Large intestine (tissue), 12 donors: ENCODE measurements at places on chromosomes 1 and 21.

DNA sequence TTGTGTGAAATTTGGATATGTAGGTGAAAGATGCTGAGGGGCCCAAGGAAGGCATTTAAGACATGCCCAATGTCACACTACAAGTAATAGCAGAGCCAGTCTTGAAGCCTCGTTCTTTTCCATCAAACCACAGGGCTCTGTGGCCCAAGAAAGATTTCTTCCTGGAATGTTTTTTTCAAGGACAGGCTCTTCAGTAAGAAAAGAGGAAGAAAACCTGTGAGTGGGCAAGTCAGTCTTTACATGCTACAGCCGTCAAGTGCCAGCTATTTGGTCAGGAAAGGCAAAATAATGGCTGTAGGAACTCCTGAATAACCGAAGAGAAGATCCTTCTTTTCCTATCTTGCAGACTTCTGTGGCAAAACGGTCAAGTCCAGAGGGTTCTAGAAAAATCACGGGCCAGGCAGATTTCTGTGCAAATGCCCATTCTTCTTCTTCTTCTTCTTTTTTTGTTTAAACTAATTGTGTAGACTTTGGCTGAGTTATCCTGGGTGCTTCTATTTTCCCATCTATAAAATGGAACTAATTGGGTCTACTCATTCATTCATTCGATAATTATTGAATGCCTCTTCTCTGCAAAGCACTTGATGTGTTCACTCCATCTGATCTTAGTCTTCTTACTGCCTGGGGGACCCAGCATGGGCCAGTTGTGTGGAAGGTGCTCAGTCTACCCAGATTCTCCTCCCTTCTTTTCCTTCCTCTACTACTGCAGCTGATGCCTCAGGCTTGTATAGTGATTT lies 1.9 kb upstream of the ID3 start:
- H3K27me3 ChIP-seq = no peaks in the 10 kb centered on the region
- peak overlapping the region; percentile 94 for H3K27ac ChIP-seq
- peaks cover 53% of the 10 kb centered on the region for H3K4me1 ChIP-seq

DNA sequence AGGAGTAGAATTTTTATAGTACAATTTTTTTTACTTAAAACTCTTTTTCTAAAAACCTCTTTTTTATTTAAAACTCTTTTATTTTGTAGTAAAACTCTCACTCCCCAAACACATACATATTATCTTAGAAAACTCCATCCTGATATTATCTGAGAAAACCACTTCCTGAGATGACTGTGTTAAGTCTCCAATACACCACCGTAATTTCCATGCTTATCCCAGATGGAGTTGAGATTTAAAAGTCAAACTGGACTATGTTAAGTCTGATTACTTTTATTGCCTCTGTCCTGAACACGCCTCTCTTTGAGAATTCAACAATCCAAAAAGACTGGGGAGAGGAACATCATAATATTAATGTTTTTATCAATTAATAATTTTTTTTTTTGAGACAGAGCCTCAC lies 3.7 kb downstream of the SEC16B start:
- peaks cover 38% of the 10 kb centered on the region for H3K36me3 ChIP-seq
- no peaks in the 10 kb centered on the region for H3K27me3 ChIP-seq
- no peak overlapping the region for H3K4me3 ChIP-seq

DNA sequence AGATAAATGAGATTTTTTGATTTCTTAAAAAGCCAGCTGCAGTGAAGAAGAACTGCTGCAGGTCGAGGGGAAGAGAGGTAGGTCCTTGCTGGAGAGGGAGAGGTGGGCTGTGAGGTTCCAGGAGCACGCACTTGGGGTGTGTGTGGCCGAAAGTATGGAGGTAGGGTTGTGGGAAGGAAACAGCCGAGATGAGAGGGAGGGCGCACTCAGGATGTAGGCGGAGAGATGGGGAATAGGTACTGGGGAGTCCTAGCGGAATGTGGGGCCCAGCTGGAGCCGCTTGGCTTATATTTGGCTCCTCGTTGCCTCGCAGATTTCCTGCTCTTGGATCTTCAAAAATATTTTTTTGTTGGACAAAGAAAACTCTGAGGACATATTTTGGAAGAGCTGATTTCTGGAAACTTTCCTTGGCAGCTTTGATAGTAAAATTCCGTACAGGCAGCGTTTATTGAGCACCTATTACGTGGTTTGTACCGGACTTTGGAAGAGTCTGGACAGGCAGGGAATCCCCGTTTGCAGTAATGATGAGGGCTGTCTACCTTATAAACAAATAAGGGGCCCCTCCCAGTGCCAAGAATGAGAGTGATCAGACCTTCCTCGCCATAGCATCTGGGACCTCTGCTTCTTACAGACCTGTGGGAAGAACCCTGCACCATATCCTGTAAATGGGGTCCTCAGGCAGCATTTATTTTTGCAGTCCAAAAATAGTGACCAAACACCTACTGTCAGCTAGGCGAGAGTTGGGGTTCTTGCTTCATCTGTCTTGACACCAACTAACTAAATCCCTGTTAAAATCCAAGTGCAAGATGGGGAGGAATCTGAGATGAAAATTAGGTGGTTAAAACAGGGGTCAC lies 1.5 kb downstream of the LRRC8D start:
- peak; percentile 12 for DNase-seq
- no peaks in the 10 kb centered on the region for H3K27me3 ChIP-seq
- H3K4me3 ChIP-seq = peak overlapping the region; percentile 93
- H3K27ac ChIP-seq = peak overlapping the region; percentile 98
- no peaks in the 10 kb centered on the region for H3K36me3 ChIP-seq

GRCh38 chr1:192303029-192303428 lies 13.8 kb upstream of the RGS21 start:
- no peaks in the 10 kb centered on the region for H3K36me3 ChIP-seq
- H3K4me3 ChIP-seq = no peak overlapping the region
- no peaks in the 10 kb centered on the region for H3K4me1 ChIP-seq
- no peaks in the 10 kb centered on the region for H3K27me3 ChIP-seq

DNA sequence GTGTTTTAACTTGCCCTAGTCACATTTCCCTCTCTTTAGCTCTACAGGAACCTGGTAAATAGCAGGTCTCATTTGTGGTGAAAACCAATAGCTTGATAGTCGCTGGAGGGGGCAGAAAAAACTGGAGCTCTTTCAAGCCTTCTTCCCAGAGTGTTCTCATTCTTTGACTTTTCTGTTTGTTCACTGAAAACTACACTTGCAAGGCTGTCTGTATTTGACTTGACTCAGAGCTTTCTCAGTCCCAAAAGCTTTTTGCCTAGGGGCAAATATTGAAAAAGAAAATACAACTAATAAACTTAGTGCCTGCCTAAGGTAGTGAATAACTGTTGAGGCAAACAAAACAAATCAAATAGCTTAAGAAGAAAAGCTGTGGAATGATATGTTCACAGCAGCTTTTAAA lies 217.1 kb upstream of the CHRM3 start:
- no peak for DNase-seq
- no peak overlapping the region for H3K27ac ChIP-seq
- no peaks in the 10 kb centered on the region for H3K27me3 ChIP-seq

DNA sequence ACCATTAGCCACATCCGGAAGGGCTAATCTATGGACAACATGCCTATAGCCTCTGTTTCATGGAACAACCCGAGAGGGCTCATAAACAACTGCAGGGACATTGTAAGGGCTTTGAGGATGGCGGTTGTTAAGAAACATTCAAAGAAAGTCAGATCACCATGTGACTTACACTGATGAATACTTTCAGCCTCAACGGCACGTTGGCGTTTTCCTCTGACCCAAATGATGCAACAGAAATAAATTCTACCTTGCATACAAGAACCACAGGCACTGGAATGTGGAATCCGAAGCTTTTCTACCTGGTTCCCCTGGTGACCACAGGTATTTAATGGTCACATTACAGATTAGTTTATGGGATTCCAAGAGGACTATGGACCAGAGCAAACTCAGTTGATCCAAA lies 107.0 kb downstream of the CLIC6 start:
- no peak overlapping the region for H3K4me3 ChIP-seq
- H3K36me3 ChIP-seq = no peaks in the 10 kb centered on the region
- H3K27me3 ChIP-seq = no peaks in the 10 kb centered on the region
- H3K4me1 ChIP-seq = no peaks in the 10 kb centered on the region
